NCI-H1417 treated with DMSO at 0.1 percent for 48 hours (cell line): ENCODE measurements at places on chromosomes 3 and 15.

DNA sequence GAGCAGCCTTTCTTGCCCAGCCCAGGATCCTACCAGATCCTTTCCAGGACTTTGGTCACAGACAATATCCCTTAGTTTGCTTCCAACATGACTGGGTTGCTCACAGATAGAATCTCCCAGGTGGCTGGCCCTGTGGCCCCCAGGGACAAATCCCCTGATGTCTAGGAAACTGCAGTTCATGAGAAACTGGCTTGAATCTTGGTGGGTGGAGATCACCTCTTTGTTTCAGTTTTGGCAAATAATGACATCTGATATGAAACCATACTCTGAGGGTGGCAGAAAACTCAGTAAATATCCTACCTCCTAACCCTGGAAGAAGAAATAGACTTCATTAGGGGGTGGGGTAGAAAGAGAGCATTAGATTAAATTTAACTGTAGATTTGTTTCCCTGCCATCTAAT, 44.1 kb upstream of the PFN2 start:
- DNase-seq = no peak

DNA sequence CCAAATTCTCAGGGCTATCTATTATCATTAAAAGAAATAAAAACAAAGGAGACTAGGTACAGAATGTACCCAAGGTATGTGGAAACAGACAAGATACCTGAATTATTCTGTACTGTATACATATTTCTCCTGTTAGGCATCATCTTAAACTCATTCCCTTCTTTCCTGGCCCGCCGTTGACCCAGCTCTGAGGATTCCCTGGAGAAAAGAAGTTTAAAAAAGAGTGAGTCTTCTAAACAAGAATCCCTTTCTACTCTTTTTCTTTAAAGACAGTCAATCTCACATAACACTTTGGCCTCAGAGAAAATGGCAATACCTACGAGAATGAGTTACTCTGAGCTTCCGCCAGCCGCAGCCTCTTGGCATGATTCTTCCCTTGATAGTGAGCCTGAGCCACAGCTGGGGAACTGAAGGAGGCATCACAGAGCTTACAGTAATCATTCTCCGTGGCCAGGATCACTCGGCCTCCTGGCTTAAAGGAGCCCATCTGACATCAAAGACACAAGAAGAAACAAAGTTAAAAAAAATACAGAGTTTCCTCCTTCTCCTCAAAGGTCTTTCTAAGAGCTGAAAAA, 44.2 kb downstream of the ZMAT3 start:
- DNase-seq = no peak

DNA sequence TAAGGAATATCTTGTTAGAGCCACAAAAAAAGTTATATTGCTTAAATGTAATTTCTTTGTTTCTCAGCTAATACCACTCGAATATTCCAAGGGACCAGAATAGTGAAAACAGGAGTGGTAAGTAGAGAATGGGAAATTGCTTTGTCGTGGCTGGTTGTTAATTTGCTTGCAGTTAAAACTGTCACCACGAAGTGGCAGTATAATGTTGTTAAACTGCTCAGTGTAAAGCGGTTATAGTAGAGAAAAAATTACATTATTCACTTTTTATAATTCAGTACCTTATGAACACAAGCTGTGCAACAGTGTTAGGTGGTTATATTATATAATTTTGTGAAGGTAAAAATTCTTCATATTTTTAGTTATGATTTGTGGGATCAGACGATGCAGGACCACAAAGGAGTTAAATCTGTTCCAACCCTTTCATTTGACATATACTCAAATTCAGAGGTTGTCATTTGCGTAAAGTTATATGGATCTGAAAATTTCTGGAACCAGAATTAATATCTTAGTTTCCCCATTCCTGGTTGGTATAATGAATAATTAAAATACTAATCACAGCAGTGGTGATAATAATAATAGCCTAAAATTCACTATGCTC, 171.8 kb downstream of the FEZF2 start:
- DNase-seq = no peak

GRCh38 chr3:118729546-118729945, 305.1 kb downstream of the IGSF11 start:
- no peak for DNase-seq

DNA sequence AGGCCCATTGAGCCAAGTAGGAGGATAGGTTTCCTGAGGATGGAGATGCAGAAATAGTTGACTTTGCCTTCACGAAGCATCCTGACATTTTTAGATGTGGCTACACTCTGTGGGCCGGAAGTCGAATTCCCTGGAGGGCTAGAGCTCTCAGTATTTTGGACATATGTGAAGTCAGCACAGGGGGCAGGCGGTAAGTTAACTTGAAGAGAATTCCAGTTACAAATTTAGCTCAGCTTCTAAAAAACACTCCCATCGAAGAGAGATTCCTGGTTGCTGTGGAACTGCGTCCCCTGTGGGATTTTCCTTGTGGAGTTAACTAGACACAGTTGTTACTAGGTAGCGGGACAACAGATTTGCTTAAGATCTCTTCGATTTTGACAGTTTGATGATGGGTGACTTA, 161.9 kb upstream of the RGMA start:
- DNase-seq = no peak

GRCh38 chr15:85351965-85352364, 28.4 kb upstream of the AKAP13 start:
- DNase-seq = no peak

DNA sequence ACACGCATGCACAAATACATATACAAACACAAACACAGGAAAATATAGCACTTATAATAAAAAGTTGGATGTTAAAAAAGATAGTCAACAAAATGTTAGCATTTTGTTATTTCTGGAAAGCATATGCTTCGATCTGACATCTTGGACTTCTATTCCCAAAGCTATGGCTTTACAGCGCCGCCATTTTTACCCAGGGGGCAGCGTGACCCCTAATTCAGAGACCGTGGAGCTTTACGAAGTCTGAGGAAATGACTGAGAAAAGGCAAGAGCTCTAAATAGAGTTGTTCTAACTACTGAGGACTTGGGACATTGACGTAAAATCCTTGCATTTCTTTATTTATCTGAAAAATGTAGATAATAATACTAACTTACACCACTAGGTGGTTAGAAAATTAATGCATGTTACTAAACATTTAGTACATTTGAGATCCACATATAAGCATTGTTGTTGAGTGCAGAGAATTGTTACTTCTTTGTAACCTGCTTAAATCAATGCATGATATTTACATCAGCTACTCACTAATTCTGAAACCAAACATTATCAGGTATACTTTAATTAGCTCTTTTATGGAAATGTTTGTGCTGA, 155.4 kb downstream of the TP63 start:
- no peak for DNase-seq

- no peak for DNase-seq
These were observed 350.1 kb upstream of the ADAMTS9 start for GRCh38 chr3:65037861-65038260.

GRCh38 chr3:178671377-178671776, 135.1 kb downstream of the KCNMB2 start:
- DNase-seq = no peak

- no peak for DNase-seq
These were observed 58.3 kb downstream of the EPHB3 start for GRCh38 chr3:184619787-184620430.

GRCh38 chr3:152834776-152835600, at the start of gene P2RY1:
TSS of gene P2RY1 (plus strand) at chr3:152835131. CDS start at chr3:152835783, 652 bp downstream.
- DNase-seq = peak; percentile 62

DNA sequence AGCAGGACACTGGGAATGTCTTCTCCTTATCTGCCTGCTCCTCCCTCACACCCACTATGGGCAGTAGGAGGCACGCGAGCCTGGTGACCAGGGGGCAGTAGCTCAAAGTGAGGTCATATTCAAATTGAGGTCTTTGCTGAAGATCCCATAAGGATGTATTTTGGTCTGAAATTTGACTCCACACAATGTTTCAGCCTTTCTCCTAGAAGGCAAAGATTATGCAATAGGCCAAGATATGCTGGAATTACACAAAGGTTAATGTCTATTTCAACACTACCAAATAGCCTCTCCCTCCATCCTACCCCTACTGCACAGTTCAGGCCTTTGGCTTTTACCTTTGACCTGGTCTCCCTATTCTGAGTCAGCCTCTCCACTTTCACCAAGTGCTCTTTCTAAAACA, 203.0 kb downstream of the TIGIT start:
- DNase-seq = no peak

GRCh38 chr3:71211083-71211482, 372.4 kb downstream of the FOXP1 start:
- DNase-seq = no peak

DNA sequence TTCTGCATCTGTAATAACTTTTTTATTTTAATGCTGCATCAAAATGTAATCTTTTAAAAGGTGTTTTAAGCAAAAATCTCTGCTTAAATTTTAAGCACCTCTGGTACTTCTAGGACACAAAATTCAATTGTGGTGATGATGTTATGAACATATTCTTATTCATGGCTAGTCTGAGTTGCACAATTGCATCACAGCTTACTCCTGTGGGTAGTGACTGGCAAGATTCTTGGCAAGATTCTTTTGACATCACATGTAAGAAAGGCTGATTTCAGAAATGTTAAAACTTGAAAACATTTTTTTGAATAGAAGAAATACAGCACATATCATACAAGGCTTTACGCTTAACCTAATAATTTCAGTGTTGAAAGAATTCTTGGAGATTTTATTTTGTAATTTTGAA, 35.7 kb downstream of the IQCH start:
- no peak for DNase-seq

- no peak for DNase-seq
These were observed 55.1 kb downstream of the OTOL1 start for GRCh38 chr3:161551697-161552096.

GRCh38 chr3:141271279-141272030, 39.8 kb downstream of the PXYLP1 start:
- DNase-seq = no peak

- no peak for DNase-seq
These were observed 5.9 kb downstream of the SATB1 start for GRCh38 chr3:18419232-18419631.

GRCh38 chr15:61518191-61518950, 289.3 kb upstream of the RORA start:
- DNase-seq = no peak

DNA sequence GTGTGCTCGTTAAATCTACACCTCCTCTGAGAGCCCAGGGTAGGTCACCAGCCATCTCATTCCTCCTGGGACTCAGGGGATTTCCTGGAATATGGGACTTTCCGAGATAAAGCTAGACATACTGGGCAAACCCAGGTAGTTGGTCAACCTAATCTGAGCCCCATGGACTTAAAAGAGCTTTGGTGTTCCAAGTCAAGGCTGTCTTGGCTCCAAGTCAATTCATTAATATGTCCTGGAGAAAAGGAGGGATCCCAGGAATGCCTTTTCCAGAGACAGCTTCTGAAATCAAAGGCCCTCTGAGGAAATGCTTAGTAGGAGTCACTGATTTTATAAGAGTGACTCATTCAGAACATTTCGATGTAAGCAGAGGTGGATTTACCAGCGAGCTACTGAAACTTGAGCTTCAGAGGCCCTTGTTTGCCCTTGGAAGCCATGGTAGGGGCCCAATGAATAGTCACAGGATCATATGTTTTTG, 137.3 kb upstream of the UBE2E1 start:
- no peak for DNase-seq

- DNase-seq = no peak
These were observed 240.5 kb upstream of the CFAP20DC start for GRCh38 chr3:59290358-59290757.

- DNase-seq = no peak
These were observed 50.2 kb downstream of the KCNAB1 start for GRCh38 chr3:156170571-156170970.

DNA sequence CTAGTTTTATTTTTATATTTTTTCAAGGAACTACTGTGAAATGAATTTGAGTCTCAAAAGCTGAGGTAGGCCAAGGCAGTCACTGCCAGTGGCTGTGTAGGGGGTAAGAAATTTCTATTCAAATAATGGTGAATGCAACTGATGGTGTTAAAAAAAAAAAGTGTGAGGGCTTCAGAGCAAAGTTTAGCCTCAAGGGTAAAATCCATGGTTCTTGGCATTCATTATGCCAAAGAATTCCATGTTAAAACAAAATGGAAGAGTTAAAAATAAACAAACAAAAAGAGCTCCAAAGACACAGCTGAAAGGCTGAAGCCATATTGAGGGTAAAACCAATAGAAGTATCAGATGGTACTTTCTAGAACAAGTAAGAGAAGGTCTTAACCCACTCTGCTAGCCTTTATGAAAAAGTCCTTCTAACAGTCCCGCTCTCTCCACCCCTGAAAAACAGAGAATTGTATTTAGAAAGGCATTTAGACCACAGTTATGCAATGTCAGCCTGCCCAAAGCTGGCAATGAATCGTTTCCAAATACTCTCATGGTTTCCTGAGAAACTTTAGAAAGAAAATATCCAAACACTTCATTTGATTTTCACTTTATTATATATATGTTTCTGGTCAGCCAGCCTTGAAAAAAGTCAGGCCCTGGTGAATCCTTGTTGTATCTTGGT, 158.4 kb upstream of the GMNC start:
- no peak for DNase-seq

DNA sequence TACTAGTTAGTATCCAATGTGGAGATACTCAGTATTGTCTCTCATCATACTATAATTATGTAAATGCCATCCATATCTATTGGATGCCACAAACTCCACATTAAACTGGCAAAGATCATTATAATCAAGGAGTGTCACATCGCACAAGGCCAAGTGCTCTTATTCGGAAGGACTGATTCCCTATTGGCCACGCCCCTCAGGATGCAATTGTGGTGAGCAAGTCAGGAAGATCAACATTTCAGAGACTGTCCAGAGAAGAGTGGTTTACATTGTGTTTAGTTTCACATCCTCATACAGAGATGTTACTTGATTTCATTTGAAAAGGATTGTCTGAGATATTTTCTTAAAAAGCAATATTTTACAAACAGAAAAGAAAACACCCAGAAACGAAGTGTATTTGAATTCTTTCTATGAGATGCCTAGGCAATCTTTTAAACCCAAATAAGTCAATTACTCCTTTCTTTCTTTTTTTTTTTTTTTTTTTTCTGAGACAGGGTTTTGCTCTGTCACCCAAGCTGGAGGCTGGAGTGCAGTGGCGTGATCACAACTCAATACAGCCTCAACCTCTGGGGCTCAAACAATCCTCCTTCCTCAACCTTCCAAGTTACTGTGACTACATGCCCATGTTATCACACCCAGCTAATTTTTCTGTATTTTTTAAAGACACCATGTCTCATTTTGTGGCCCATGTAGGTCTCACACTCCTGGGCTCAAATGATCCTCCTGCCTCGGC, 369.1 kb downstream of the RBMS3 start:
- DNase-seq = no peak

GRCh38 chr3:12275974-12276650, 12.8 kb upstream of the PPARG start:
- no peak for DNase-seq

DNA sequence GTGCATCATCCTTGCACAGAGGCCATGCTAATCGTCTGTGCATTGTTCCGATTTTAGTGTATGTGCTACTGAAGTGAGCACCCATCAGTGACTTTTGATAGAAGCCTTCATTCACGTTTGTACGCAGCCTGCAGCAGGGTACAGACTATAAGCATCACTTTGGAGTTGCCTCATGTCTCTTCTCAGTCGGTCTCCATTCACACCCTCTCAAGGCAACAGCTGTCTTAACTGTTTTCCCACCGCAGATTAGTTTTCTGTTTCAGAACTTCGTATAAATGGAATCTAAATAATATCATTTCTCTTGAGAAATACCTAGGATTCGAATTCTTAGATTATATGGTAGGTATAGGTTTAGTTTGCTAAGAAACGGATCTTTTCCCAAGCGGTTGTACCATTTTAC, 143.2 kb downstream of the KLHL25 start:
- DNase-seq = no peak
